NCI-H1092 (cell line): ENCODE measurements at places on chromosomes 4 and X.

GRCh38 chrX:108412783-108413182, 25.4 kb downstream of the COL4A6 start:
- DNase-seq = no peak

- peak; percentile 47 for DNase-seq
Measured at GRCh38 chrX:153517423-153517822, at the start of gene ATP2B3. Gene ATP2B3, plus strand, starts transcription at chrX:153517642. Its CDS starts 18,606 bp downstream, at chrX:153536248.

- DNase-seq = no peak
Measured at GRCh38 chr4:74919783-74920182, 13.1 kb upstream of the PARM1 start.

DNA sequence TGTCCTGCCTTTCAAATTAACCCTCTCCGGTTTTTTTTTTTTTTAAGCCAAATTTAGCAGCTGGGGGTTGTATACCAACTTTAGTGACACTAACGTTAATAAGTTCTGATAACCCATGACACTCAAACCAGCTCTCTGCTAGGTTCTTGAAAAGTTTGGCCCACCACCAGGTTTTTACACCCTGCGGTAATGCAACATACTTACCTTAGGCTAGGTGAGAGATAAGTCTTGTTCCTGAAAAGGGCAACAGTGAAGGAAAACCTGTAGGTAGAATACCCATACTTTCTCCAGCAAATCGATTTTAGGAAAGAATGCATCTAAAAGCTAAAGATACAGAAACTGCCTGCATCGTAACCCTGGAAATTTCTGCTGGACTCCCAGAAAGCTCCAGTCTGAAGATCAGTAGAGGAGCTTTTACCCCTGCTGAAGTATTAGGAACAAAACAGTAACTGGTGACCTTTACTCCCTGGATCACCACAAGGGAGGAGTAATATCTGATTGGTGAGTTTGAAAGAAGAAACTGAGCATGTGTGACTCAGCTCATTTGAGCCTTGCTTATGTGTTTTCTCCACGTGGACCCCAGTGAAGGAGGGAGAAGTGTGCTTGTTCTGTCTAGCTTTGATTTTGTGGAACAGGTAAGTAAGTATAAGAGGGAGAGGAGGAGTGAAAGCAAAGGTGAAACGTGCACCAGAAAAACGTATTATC, 34.4 kb upstream of the COX18 start:
- DNase-seq = no peak

- no peak for DNase-seq
Measured at GRCh38 chrX:69366183-69366582, 137.9 kb upstream of the NALF2 start.

GRCh38 chr4:78627046-78627965, 75.7 kb downstream of the ANXA3 start:
- DNase-seq = no peak

- no peak for DNase-seq
Measured at GRCh38 chr4:153668647-153669046, 15.4 kb upstream of the TLR2 start.

DNA sequence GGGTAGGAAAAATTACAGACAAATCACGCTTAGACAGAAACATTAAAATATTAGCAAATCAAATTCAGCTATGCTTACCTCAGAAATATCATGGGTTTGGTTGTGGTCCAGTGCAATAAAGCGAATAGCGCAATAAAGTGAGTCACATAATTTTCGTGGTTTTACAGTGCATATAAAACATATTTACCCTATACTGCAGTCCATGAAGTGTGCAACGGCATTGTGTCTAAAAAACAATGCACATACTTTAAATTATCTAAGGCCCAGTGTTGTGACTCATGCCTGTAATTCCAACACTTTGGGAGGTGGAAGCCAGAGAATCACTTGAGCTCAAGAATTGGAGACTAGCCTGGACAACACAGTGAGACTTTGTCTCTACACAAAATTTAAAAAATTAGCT, 195.7 kb upstream of the IL1RAPL1 start:
- DNase-seq = no peak

DNA sequence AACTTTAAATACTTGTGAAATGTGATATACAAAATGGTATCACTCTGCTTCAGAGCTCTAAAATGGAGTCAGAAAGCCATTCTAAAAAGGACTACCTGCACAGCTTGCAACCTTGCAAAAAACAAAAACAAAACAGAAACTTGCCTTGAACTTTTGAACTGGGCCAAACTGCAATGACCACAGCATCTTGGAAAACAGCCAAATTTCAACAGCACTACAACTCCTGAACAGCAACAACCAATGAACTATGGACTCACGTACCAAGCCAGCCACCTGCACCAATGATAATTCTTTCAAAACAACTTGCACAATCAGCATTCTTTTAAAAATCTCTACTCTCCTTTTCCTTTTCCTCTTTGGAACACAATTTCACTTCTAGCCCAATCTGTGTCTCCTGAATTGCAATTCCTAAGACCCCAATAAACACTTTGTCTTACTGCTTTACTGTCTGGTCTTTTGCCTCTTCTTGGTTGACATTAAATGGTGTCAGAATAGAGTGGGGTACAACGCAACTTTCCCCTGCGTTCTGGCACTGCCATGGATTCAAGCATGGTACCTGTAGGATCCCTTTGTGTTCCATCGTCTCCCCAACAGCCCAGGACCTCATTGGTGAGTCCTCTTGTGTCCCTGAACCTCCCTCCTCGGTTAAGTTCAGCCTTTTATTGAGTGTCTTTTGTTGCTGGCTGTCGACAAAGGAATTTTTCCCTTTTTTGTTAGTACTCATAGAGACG, 35.7 kb upstream of the FMR1 start:
- DNase-seq = no peak

DNA sequence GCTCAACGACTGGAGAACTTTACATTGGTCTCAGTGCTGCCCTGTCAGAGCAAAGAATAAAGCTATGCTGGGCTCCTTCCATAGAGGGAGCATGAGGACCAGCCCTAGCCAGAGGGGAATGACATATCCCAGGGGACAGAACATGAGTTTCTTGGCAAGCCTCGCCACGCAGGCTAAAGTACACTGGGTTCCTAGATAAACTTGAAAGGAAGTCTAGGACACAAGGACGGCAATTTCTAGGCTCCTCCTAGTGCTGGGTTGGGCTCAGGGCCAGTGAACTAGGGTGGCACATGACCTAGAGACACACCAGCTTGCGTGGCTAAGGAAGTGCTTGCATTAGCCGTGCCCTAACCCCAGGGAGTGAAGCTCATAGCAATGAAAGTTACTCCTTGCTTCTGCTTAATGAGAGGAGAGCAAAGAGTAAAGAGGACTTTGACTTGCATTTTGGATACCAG, 141.0 kb downstream of the MAB21L2 start:
- DNase-seq = no peak

GRCh38 chrX:41796577-41796976, 72.6 kb downstream of the GPR82 start:
- no peak for DNase-seq

DNA sequence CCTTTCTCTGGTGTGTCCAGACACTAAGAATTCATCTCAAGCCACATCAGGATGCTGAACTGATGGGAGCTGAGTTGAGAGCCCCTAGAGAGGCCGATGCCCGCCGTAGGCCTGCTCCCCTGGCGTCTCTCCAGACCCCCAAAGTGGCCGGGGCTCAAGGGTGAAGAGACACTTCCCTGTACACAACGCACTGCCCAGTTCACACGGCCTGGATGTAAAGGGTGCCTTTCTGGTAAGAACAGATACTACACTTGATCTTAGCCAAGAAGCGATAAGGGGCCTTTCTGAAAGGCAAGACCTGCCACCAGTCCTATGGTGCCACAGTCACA, 5.1 kb upstream of the TREX2 start:
- no peak for DNase-seq

DNA sequence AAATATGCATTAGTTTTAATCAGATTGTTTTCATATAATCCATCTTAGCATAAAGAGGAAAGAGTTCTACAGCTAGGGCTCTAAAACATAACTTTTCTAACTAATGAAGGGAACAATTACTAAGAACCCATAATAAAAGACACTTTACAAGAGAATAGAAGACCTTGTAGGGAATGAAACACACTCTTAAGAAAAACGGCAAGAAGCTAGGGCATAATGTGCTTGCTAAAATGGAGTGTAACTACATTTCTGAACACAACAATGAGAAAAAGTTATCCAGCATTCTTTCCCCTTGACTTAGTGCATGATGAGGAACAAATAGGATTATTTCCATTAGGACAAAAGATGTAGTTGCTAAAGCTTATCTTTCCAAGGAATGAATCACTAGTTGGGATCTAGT, 54.6 kb downstream of the ARHGAP6 start:
- DNase-seq = no peak

GRCh38 chrX:28910487-28910886, 323.2 kb downstream of the IL1RAPL1 start:
- no peak for DNase-seq

GRCh38 chrX:28787206-28787605, 200.0 kb downstream of the IL1RAPL1 start:
- DNase-seq = no peak

DNA sequence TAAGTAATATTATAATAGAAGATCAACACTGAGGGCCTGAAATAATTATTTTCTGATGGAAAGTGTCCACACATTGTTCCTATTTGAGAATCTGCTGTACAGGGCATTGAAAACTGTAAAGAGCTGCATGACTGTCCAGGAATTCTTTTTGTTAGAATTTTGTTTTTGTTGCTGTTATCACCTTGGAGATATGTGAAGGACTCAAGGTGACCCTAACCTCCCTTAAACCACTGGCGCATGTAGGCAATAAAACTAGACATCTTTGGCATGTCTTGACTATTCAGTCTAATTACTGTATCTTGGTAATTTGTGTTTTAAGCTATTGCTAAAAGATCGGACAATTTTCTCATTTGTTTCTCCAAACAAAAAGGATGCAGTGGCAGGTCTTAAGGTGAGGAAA, 55.5 kb upstream of the SMIM10 start:
- DNase-seq = no peak

- no peak for DNase-seq
Measured at GRCh38 chr4:168849997-168850396, 160.1 kb downstream of the CBR4 start.

- no peak for DNase-seq
Measured at GRCh38 chr4:38819569-38819968, 15.0 kb upstream of the TLR1 start.

- DNase-seq = no peak
Measured at GRCh38 chrX:71475785-71476540, 56.9 kb upstream of the OGT start.

DNA sequence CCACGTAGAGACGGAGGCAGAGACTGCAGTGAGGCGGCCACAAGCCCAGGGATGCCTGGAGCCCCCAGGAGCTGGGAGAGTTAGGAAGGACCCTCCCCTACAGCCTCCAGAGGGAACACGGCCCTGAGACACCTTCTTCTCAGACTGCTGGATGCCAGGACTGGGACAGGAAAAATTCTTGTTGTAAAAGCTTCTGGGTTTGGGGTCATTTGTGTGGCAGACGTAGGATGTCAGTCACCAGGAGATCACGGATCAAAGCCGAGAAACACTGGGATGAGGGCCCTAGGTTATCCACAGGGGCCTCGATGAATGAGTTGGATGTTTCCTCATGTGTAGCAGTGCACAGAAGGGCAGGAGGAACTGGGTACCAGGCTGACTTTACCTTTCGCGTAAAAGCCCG, 163.7 kb downstream of the SHOX start:
- no peak for DNase-seq

- no peak for DNase-seq
Measured at GRCh38 chr4:109389369-109390114, 44.1 kb upstream of the SEC24B start.

- DNase-seq = no peak
Measured at GRCh38 chr4:129144755-129145206, 48.8 kb downstream of the C4orf33 start.

GRCh38 chrX:72037601-72038000, 94.1 kb downstream of the RTL5 start:
- DNase-seq = no peak

- no peak for DNase-seq
Measured at GRCh38 chr4:102817021-102817605, 10.2 kb downstream of the UBE2D3 start.

DNA sequence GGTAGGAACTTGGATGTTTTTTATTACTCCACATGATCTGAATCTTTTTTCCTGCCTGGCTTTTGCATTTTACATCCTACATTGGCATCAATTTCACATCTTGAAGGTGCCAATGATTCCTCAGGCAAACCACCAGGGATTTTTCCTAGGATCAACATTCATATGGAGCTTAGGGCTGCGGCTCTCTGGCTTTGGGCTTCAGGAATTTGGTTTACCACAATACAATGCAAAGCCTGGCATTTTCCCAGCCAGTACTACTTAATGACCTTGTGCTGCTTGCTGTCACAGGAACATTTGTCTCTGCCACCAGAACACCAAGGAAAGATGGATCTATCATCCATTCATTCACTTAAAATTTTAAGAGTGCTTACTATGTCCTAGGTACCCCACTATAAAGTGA, 180.7 kb downstream of the PDGFC start:
- no peak for DNase-seq

DNA sequence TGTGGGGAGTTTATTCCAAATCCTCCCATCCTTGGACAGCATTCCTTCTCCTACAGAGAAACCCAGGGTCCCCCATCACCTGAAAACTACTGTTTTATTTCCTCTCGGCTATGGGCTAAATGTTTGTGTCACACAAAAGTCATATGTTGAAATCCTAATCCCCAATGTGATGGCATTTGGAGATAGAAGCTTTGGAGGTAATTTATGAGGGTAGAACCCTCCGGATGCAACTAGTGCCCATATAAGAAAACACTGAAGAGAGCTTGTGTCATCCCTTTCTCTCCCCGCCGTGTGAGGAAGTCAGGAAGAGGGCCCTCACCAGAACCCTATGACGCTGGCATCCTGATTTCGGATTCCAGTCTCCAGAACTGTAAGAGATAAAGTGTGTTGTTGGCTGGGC, 127.8 kb upstream of the NOCT start:
- DNase-seq = no peak

DNA sequence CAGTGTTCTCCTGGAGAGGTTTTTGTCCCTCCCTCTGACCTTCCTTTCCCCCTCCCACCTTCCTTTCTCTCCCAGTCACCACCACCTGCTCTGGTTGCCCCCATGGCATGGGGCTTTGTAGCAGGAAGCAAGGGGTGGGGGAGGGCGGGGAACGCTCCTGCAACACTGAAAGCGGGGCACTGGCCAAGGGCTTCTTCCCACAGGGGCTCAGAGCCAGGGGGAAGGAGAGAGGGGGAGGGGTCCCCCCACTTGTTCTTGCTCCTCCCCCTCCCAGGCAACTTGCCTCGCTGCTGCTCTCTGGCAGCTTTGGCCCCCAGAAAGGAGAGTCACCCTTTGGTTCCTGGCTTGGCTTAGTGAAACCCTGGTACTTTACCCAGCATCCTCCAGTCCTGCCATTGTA, 48.4 kb downstream of the BCORL1 start:
- no peak for DNase-seq

- no peak for DNase-seq
Measured at GRCh38 chr4:184345573-184345922, 127.9 kb upstream of the ENPP6 start.

GRCh38 chr4:137015426-137016409, 516.6 kb downstream of the PCDH18 start:
- no peak for DNase-seq

DNA sequence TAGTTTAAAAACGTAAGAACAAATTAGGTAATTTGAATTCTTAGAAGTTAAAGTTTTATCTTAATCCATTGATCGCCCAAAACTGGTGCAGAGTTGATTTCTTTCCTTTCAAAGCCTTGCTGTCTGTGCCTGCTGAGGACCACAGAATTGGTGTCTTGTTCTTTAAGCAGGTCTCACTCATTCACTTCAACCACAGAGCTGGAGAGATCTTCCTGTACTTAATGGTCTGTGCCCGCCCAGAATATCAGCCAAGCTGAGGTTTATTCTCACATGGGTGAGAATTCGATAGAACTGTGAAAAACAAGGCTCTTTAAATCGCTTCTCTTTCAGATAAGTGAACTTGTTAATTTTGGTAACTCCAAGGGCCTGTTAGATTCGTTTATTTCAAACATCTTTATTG, 31.6 kb downstream of the DCUN1D4 start:
- DNase-seq = no peak
